GM12878 (cell line): ENCODE measurements at places on chromosomes 3 and 15.

DNA sequence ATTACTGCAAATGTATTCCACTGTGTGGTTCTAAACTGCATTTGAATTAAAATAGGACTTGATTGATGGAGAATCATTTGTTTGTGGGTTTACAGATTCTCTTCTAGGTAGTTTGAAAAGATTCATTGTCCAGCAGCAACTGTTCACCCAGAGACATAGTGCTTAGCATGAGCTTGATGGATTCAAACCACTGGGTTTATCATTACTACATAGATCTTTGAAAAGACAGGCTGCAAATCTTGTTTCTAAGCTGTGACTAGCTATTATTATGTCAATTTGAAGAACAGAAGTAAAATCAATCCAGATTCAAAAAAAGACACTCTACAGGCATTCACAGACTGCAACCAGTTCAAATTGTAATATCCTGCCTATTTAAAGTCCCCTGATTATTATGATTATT, 49.8 kb downstream of the MBNL1 start:
- DNase-seq = no peak

DNA sequence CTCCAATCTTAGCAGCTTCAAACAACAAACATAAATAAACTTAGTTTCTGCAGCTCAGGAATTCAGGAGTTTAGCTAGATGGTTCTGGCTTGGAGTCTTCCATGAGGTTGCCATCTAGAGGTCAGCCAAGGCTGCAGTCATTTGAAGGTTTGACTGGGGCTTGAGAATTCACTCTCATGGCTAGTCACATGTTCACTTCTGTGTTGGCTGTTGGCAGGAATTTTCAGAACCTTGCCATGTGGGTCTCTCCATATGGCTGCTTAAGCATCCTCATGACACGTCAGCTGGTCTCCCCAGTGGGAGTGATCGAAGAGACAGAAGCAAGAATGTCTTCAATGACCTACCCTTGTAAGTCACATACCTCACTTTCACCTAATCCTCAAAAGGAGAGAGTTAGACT, 269.2 kb upstream of the CNTN3 start:
- no peak for DNase-seq

DNA sequence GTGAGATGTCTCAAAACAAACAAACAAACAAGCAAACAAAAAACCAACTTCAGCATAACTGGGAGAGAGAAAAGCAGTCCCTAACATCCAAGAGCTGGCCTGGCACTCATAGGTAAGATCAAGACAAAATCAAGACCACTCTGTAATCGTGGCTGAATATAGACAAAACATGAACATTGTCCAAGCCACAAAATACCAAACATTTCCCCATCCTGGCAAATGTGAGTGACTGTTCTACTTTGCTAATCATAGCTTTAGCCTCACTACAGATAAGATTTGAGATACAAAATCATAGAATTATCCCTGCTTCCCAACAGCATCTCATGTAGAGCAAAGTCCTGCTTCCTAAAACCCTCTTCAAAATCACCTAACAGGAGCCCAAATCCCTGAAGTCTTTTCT, 116.7 kb upstream of the PRTG start:
- no peak for DNase-seq

- DNase-seq = peak; percentile 19
Measured at GRCh38 chr15:76058714-76059319, 968 bp upstream of the TMEM266 start.

GRCh38 chr3:48688032-48688736, 2.5 kb upstream of the NCKIPSD start:
- DNase-seq = no peak
